ENCODE measurements at places on chromosomes 7 and 10. TPM values are rescaled to one million over a fixed set of nuclear protein-coding genes. Genes with fewer than 3 reads are reported as not detected.

DNA sequence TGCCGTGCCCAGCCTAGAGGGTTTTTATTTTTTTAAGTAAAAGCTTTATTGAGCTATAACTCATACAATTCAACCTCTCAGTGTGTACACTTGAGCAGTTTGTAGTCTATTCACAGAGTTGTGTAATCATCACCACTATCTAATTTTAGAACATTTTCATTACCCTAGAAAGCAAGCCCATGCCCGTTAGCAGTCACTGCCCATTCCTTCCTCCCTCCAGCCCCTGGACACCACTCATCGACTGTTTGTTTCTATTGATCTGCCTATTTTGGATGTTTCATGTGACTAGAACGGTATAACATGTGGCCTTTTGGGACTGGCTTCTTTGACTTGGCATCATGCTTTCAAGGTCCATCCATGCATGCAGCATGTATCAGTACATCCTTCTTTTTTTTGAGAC, 25.7 kb upstream of the SEC61A2 start:
- no peak for DNase-seq

DNA sequence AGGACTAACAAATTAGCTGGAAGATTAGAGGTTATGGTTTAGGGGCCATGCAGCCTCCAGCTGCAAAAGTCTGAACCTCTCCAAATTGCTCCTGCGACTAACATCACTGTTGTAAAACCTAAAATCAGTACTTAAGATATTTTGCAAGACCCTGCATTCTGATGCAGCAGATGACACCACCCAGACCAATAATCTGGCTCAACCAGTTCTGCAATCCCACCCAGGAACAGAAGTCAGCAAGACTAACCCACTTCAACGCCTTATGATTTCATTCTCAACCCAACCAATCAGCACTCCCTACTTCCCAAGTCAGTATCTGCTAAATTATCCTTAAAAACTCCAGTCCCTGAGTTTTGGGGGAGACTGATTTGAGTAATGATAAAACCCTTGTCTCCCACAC, 250.8 kb upstream of the MBL2 start:
- no peak for DNase-seq

The TRIM50 gene
- 0.25 TPM for total RNA-seq

The ATE1 gene
- 31.5 TPM for total RNA-seq

The CFAP46 gene
- not detected for total RNA-seq

DNA sequence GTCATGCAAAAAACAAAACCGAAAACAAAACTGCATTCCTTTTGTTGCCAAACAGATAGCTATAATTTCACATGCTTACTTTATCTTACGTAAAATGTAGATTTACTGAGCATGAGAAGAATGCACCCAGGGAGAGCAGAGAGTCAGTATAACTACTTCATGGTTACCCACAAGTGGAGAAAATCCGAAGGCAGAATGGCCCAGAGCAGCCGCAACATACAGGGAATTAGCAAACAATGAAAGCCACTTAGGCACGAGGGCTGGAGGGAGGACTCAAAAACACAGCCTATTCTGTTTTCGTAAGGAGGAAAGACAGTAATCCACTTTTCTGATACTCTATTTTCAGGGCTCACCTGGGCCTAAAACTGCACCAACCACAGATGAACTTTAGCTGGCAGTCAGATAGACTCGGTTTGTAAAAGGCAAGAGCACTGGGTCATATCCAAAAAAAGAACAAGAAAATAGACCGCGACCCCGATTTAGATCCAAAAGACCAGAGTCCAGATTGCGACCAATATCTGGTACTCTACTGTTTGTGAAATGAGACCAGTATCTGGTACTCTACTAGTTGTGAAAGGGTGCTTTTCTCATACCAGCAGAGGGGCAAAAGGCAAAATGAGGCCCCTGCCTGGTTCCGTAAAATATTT, 1.3 kb downstream of the ITPRIP start:
- DNase-seq: no peak

All from naive thymus-derived CD8-positive, alpha-beta T cell (primary cell).